GM23338 (cell line): ENCODE measurements at places on chromosomes 1 and 21.
A peak's percentile ranks its signal among the peaks of the same experiment; 100 is the strongest.

- DNase-seq = no peak
Observed at GRCh38 chr1:161082996-161083747, 6.2 kb downstream of the NECTIN4 start.

DNA sequence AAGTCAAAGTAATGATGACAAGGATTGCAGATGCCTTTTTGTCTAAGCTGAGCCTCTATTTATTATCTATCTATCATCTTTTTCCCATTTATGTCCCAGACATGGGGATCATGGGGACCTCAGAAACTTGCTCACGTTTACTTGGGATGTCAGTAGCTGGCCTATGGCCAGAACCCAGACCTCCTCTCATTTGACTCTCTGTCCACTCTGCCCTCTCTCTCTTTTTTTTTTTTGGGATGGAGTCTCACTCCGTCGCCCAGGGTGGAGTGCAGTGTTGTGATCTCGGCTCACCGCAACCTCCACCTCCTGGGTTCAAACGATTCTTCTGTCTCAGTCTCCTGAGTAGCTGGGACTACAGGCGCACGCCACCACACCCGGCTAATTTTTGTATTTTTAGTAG lies 3.7 kb upstream of the ID3 start:
- DNase-seq = no peak

GRCh38 chr1:50422675-50422945 lies 633 bp downstream of the DMRTA2 start:
- DNase-seq = no peak

- DNase-seq = no peak
Observed at GRCh38 chr1:29590583-29591565, 354.6 kb downstream of the PTPRU start.

DNA sequence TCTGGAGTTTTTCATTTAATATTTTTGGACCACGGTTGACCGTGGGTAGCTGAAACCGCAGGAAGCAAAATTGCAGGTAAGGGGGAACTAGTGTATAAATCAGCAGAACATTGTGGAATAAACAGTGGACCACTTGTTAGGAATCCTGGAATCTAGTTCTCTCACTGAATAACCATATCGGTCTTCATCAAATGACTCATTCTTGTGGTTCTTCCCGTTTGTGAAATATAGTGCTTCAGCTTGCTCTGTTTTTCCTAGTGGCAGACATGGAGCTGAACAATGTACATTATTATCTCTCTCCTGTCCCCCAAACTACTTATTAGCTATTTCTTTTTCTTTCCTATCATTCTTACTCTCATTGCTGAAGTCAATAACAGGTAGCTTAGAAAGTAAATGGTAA lies 61.9 kb downstream of the HSPA13 start:
- DNase-seq = no peak

DNA sequence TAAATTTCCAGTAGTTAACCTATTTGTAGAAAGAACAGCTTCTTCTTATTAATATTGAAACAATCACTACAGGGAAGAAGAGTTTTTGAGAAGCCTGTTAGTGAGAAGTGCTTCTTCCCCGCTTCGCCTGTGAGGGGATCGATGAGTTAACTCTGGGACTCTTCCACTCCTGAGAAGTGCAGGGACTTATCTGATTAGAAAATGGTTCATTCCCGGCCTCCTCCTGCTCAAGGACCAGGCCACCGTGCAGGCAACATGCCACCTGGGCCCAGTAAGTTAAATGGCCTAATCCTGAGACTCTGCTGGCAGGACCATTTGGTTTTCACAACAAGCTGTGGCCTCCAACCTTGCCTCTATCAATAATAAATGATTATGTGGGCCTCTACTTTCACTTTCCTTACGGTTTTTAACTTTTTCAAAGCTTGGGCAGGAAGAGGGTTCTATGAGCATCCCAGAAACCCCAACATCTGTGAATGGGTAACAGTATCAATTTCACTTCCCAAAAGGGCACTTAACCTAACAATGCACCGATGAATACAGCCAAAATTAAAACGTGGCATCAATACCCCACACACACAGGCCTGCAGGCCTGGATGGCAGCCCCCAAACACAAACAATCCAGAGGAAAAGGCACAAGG lies 33.1 kb downstream of the SIPA1L2 start:
- no peak for DNase-seq

DNA sequence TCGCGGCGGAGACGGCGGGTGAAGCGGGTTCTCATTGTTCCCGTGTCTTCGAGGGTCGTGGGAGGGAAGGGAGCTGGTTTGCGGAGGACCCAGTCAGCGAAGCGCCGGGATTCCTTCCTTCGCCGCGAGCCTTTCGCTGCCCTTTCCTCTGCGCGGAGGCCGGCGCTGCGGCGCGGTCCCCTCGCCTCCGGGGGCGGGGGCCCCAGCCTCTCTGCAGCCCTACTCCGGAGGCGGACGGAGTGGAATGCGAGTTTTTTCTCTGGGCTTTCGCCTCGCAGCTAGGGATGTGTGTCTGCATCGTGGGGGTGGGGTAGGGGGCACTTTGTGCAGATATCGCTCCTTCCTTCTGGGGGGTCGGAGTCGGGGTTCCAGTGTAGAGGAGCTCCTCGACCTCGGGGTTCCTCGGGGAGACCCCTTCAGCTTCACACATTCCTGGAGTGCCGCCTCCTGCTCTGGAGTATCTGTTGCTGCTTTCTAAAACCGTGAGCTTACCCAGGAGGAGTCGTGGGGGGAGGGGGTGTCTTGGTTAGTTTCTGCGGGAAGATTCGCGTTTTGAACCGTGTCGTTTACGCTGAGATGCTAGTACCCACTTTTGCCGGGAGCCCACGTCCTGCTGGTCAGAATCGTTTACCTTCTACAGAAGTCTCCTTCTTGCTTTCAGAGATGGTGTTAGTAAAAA lies 595 bp downstream of the RNF2 start:
- peak; percentile 83 for DNase-seq

GRCh38 chr1:93556291-93556690 lies 108.4 kb downstream of the FNBP1L start:
- no peak for DNase-seq

- no peak for DNase-seq
Observed at GRCh38 chr1:57824535-57824934, 400.7 kb upstream of the DAB1 start.

GRCh38 chr1:212487286-212487685 lies 54.6 kb downstream of the NENF start:
- no peak for DNase-seq

DNA sequence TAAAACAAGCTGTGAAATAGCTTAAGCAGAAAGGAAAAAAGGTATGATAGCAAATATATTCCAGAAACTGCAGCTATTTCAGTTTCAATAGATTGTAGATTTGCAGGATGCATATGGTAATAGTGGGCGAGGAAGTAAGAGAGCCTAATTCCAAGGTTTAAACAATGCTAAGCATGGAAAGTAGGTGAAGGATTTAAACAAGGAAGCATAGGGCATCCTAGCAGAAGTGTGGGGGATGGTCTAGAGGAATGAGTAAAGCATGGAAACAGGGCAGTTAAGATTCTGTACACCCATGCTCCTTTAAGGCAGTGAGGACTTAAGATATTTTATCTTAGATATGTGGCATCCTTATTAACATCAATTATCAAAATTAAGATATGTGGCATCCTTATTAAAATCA lies 2.6 kb downstream of the IVNS1ABP start:
- DNase-seq = peak; percentile 46

DNA sequence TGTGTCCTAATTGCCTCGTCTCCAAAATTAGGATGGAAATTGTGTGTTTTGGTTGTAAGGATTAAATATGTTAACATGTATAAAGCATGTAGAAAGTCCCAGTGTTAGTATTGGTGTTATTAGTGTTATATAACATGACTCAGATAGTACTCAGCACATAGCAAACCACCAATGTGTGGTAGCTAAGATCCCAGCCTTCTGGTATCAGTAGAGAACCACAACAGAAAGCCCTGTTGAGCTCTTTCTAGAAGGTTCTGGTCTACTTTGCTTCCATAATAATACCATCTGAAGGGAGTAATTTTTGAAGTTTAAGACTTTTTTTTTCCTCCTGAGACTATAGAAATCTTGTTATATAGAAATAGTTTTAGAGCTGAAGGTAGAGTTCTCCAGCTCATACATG lies 259.3 kb upstream of the SGIP1 start:
- DNase-seq = no peak

DNA sequence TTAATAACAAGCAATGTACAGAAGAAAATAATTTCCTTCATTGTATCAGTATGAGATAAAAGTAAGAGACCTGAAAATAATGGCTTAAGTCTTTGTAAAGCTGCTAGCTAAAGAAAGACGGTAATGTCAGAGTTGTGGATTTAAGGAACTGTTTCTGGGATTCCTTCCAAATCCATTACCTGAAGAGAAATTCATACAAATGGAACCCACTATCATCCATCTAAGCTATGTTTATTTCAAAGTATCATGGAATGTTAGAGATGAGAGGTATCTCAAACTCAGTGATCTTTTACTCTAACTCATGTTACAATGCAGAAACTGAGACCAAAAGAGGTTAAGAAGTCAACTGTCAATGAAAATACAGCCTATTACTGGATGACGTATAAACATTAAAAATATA lies 197.7 kb downstream of the DENND1B start:
- DNase-seq = no peak

GRCh38 chr1:65002156-65002507 lies 35.8 kb upstream of the JAK1 start:
- DNase-seq = peak; percentile 41

DNA sequence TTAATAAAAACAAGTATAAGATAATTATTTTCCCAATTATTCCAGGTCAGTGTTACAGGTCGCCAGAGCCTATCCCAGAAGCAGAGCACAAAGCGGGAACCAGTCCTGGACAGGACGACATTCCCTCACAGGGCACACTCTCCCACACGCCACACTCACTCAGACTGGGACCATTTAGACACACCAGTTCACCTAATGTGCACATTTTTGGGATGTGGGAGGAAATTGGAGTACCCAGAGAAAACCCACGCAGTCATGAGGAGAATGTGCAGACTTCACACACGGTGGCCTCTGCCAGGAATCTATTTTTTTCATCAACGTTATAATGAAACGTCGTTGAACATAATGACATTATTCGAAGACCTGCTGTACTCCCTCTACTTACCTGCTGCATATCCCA lies 20.5 kb upstream of the NRDC start:
- DNase-seq = no peak

- DNase-seq = no peak
Observed at GRCh38 chr1:116012716-116013115, 36.4 kb downstream of the SLC22A15 start.

GRCh38 chr1:160830321-160831153 lies 32.1 kb downstream of the CD244 start:
- peak; percentile 95 for DNase-seq

GRCh38 chr1:94654031-94654430 lies 112.5 kb upstream of the F3 start:
- no peak for DNase-seq

DNA sequence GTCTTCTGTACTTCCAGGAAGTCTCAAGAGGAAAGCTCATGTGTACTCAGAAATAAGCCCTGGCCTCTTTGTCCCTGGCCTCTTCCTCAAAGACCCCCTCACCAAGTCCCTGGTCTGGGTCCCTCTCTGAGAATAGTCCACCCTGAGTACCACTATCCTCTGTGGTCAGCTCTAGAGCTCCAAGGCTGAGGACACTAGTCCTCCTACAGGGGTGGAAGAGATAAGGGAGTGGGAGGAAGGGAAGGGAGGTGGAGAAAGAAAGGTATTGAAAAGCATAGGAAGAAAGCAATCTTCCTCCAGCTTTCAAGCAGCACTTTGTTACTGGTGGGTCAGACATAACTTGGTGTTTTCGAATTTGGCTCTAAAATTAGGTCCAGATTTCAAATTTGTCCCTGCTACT lies 181.4 kb downstream of the NRIP1 start:
- DNase-seq = no peak

GRCh38 chr21:44517175-44517899 lies 22.7 kb downstream of the KRTAP10-1 start:
- peak; percentile 55 for DNase-seq

DNA sequence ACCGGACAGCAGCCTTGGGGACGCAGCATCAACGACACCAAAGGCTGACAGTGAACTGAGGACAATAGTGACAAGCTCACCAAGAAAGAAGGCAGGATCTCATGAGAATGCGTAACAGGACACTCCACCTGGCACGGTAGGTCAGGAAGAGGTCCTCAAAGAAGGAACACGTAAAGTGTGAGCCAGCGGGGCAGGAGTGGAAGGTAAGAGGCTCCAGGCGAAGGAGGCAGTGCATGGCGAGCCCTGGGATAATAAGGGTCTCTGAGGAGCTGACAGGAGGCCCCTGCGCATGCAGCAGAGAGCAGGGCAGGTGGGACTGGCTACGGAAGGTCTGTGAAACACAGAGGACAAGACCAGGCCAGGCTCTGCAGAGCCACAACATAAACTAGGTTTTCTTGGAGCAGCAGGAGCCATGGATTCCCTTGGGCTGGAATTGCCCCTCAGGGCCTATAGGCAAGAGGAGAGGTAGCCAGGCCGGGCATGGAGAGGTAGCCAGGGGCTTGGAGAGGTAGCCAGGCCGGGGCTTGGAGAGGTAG lies 8.2 kb downstream of the LSS start:
- DNase-seq = no peak

DNA sequence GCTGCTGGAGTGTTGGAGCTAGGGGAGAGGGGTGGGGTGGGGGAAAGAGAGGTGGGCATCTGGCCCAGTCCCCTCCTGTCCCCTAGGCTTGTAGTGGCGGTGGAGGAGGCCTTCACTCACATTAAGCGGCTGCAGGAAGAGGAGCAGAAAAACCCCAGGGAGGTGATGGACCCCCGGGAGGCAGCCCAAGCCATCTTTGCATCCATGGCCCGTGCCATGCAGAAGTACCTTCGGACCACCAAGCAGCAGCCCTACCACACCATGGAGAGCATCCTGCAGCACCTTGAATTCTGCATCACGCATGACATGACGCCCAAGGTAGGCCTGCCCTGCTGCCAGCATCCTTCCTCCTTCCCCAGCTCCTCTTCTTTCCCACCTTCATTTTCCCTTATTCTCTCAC lies 23.6 kb downstream of the VANGL2 start:
- no peak for DNase-seq

DNA sequence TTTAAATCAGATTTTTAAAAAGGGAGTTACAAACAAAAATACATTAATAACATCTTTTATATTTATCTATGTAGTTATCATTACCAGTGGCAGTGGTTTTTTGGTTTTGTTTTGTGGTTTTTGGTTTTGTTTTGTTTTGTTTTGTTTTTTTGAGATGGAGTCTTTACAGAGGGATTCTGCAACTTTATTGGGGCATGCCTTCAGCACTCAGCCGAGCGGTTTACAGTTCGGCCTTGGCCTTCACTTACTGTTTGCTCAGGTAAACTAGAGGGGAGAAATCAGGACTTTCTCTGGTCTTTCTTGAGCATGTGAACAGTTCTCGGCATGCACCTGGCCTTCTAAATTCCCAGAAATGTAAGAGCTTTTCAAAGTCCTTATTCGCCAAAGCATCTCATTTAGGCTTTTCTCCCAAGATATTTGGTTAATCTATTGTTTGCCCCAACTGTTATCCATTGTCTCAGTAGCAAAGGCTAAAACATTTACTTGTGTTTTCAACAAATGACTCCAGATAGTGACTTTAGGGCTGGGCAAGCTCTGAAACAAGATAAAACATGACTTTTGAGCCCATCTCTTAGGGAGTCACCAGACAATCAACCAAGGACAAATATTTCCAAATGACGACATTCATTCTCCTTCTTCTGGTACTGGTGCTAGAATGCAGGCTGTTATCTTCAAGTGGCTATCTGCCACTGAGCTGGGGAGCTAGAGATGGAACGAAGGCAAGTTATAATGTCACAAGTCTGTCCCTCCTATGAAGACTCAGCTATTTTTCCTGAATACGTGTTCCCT lies 48.4 kb upstream of the ADORA3 start:
- no peak for DNase-seq

GRCh38 chr1:220880726-220881506 lies 1.7 kb downstream of the HLX start:
- DNase-seq = peak; percentile 58

- DNase-seq = no peak
Observed at GRCh38 chr1:31596737-31597097, 20.4 kb downstream of the TINAGL1 start.
